ENCODE measurements at places on chromosomes 7 and 10.

GRCh38 chr7:135390829-135391228, 119.1 kb downstream of the CNOT4 start:
- DNase-seq = no peak

DNA sequence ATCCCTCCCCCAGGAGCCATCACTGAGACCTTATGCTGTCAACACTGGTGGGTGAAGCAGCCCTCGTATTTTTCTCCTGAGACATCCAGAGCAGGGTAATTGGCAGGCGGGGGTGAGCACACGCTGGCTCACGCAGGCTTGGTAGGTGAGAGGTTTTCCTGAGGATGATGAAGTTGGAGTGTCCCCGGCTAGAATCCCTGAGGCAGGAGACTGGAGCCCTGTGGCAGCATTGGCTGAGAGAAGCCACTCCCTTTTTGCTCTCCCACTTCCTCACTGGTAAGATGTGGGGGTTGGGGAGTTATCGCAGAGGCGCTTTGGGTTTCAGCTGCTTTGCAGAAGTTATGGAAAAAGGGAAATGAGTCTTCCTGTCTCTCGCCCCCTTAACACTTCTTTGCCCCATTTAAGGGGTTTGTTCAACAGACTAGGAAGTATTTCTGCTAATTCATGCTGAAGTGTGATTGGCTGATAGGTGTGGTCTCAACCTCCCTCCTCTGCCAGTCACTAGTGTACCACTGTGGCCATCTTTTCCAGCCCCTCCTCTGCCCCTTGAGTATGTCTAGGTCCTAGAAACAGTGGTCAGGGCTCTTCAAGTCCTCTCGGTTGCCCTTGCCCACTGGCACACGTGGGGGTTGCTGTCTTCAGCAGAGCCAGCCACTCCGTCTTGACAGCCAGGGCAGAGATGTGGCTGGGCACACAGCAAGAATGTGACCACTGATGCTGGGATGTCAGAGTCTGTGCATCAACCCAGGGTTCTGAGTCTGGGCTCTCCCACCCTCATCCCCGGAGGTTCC, 5.7 kb downstream of the ARPC1B start:
- DNase-seq = no peak

DNA sequence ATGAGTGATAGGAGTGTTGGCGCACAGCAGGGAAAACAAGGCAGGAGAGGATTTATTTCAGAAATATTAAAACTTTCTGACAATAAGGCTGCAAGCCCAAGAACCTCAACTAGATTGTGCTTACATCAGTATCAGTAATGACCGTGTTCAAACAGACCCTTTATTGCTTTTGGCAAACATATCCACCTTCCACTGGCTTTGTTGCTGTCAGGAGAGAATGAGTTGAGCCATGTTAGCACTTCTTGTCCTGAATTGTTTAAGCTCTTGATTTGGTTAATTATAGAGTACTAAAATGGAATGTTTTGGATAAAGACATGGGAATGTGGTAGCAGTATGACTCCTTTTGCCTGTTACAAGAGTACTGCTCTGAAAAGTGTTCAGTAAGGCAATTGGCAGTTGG, 3.8 kb downstream of the AHCYL2 start:
- DNase-seq = no peak

GRCh38 chr7:12062062-12062461, 149.0 kb upstream of the TMEM106B start:
- DNase-seq = no peak

DNA sequence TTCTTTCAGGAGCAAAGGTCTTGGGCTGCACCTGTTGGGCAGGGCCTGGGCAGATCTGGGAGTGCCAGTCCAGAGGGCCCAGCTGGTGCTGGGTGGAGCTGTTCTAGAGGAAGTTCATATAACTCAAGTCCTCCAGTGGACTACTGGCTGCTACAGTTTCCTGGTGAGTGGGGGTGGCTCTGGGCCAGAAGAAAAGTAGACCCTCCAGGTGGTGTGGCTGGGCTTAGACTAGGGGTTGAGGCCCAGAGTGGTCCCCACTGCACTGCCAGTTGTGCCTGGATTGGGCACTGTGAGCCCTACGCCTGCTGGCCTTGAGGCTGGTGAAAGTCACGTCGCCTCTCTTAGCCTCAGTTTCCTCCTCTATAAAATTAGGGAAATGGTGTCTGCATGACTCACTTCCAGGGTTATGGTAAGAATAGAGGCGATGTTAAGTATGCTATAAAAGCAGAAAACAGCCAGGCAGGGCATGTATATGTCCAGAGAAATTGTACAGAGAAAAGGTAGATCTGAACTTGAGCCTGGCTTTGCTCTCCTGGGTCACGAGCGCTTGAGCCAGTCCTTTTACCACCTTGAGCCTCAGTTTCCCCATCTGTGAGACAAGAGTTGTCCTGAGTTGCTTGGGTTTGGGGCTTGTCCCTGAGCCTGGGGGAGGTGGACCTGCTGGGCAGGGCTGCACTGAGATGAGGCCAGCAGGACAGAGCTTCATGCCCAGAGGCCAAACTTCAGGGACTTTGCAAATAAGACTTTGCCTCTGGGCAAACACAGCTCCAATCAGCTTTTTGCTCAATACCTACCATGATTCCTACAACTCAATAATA, 3.8 kb upstream of the CLDN3 start:
- DNase-seq = no peak

DNA sequence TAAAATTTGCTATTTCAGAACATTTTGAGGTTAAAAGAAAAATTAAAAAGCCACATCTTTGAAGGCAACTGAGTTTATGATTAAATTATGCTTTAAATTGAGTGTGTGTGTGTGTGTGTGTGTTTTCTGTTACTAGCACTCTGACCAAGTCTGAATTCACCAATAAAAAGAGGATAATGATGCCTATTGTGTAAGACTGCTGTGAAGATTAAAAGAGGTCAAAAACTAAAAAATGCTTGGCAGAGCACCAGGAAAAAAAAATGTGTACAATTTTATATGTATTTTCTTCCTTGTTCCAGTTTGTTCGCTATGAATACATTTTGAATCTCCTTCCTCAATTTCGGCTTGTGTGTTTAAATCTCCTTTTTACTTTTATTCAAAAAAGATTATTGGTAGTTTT, 316.6 kb upstream of the MAGI2 start:
- DNase-seq = no peak

DNA sequence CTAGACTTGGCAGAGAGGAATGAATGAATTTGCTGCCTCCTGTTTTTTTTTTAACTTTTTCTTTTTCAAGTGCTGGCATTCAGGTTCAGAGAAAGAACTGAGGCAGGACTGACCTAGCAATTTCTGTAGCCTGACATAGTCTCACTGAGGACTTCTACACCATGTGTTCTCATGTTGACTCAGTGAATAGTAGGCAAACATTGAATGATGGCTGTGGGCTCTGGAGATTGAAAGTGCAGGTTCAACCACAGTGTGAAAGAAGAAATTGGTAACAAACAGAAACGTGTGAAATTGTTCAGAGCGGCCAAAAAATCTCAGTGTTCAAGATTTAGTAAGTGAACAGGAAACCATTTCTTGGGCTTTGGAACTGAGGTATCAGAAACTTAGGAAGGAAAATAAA, 322.4 kb upstream of the GHITM start:
- DNase-seq = no peak

DNA sequence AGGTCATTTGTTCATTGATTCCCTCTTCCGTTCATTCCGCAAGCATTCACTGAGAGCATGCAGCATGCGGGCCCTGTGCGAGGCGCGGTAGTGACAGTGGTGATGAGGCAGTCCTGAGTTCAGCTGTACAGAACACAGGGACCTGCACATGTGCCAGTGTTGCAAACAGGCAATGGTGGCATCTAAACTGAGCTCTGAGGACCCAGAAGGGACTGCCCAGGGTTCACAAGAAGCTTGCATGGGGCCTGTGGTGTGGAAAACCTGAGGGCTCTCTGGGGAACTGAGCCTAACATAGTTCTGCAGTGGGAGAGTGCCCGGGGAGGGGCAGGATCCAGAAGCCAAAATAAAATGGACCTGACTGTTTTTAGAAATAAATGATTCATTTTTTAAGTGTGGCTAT, 13.2 kb downstream of the ZNF488 start:
- DNase-seq = no peak

- DNase-seq = no peak
Observed at GRCh38 chr7:149770728-149771636, 2.4 kb downstream of the ZNF467 start.

DNA sequence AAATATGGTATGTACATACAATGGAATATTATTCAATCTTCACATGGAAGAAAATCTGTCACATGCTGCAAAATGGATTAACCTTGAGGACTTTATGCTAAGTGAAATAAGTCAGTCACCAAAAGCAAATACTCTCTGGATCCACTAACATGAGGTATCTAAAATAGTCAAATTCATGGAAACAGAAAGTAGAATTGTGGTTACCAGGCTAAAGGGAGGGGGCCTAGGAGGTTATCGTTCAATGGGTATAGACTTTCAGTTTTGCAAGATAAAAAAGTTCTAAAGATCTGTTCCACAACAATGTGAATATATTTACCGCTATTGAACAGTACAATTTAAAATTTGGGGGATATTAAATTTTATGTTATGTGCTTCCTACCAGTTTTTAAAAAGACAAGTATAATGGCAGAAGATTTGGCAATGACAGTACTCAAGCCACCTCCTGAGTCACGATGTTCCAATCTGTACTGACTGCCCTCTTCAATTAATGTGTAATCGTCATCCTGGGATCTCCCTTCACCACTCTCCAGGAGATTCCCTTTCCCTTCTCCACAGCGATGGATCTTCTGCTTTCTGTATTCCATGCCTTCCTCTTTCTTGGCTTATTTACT, 32.3 kb upstream of the IL6 start:
- no peak for DNase-seq

- peak; percentile 36 for DNase-seq
Observed at GRCh38 chr10:123995461-123996131, 97.8 kb downstream of the CHST15 start.

GRCh38 chr7:116284390-116284789, 74.1 kb downstream of the TES start:
- DNase-seq = no peak
